ENCODE measurements at places on chromosomes 3 and 15.

- DNase-seq = no peak
These were observed 46.1 kb downstream of the SLC9C1 start for GRCh38 chr3:112247900-112248299.

- DNase-seq = no peak
These were observed 678.4 kb downstream of the ROBO2 start for GRCh38 chr3:77718311-77718710.

GRCh38 chr3:30720586-30721313 lies 114.3 kb downstream of the TGFBR2 start:
- no peak for DNase-seq

DNA sequence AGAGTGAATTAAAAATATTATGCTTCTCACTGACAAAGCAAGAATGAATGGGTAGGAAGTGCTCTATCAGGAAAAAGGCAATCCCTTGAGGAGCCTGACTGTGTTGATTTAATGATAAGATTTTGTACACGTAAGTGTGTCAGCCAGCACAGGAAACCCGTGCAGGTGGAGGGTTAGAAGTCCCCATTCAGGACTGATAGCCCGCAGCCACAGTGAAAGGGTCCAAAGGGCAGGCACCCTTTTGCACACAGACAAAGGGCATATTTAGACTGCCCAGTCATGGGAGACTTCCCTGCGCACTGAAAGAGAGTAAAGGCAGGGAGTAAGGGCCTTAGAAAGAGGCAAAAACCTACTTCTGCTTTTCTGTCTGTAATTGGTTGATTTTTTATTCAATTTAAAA lies 26.4 kb upstream of the SKIL start:
- DNase-seq = no peak

DNA sequence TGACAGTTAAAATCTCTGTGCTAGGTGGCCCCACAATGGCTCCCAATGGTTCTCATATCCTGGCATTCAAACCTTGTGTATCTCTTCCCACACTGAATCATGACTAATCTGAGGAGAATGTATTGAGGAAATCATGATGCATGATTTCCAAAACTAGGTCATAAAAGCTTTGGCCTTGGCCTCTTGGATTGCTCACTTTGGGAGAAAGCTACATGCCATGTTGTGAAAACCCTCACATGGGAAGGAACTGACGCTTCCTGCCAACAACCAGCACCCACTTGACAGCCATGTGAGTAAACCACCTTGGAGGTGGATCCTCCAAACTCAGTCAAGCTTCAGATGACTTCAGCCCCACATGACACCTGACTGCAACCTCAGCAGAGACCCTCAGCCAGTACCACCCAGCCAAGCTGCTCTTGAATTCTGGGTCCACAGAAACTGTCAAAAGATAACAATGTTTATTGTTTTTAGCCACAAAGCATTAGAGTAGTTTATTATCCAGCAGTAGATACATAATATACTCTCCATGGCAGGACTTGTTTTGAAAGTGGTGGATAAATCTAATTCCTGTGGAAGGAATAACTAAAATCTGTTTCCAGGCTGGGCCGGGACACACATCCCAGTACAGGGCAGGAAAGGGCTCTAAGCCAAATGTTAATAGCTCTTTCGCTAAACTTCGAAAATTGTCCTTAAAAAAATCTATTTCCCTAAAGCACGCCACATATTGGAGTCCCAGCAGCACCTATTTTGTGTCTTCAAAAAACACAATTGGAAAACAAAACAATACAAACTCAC lies 1.0 kb upstream of the ZNF620 start:
- DNase-seq = no peak

DNA sequence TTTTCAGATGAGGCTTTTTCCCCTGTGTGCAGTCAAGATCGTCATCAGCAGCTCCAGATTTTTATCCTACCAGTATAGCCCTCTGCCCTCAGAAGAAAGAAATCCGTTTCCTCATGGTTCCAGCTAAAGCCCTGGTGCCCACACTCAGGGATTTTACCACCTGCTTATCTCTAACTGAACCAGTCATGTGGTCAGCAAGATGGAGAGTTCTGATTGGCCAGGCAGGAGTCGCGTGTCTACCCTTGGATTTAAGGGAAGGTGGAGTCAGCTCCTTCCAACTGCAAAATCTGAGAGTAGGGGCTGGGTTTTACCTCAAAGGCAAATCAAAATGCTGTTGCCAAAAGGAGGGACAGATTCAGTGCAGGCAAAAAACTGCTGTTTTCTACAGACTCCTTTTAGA lies 135.3 kb downstream of the LRTM1 start:
- DNase-seq = no peak

DNA sequence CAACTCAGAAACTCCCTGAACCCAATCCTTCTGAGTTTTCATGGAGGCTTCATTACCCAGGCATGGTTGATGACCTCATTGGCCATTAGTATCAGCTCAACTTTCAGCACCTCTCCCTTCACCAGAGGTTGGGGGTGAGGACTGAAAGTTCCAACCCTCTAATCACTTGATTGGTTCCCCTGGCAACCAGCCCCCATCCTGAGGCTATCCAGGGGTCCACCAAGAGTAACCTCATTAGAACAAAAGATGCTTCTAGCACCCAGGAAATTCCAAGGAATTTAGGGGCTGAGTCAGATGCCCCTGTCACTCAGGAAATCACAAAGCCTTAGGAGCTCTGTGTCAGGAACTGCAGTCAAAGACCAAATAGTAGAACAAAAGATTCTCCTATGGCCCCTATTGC lies 43.8 kb downstream of the ADAMTSL3 start:
- no peak for DNase-seq

All from cerebellum (tissue), 4 donors.